Epithelial cell of prostate (primary cell): ENCODE measurements at places on chromosomes 2 and 18.

GRCh38 chr2:127597984-127598380 lies 48.0 kb upstream of the GPR17 start:
- DNase-seq = peak; percentile 22

GRCh38 chr18:54607213-54608027 lies 16.4 kb downstream of the DYNAP start:
- peak; percentile 95 for DNase-seq

DNA sequence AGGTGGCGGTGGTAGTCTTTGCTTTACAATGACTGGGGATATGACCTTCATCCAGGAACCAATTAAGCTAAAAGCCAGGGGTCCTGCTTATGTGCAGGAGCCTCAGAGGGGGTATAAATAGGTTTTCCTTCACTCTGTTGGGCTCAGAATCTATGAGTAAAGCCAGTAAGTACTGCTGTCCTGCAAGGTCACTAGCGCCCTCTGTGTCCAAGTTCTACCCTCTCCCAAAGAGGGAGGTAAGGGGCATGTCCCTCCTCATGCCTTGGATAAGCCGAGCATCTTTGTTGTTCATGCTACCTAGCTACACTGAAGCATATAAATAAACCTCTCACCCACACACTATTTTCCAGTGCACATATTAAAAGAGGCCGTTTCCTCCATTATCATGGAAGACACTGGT lies 79.4 kb downstream of the SPRED2 start:
- no peak for DNase-seq

DNA sequence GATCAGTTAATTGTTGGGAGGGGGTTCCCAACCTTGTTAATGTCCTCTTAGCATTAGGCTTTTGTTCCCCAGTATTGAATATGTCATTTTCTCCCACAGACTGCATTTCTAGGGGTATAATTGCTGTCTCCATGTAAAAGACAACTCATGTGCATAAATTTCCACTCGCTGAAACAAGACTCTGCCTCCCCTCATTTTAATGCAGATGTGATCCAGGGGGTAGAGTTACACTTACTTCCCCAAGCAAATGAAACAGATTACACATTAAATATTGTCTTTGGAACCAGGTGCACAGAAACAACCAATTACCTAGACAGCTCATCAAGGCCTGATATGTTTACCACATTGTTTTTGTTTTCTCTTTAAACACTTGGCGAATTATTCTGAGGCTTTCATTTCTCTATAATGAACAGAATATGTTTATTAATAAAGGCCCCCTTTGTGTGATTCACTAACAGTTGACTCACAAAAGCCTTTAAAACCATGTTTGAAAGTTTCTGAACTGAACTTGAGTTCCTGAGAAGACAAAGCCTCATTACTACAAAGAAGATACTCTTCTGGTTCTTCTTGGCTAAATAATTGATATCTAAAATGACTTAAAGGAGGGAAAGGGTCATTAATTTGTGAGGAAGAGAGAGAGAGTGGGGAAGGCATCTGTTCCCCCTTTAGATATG lies 15.0 kb upstream of the ACVR1 start:
- no peak for DNase-seq

DNA sequence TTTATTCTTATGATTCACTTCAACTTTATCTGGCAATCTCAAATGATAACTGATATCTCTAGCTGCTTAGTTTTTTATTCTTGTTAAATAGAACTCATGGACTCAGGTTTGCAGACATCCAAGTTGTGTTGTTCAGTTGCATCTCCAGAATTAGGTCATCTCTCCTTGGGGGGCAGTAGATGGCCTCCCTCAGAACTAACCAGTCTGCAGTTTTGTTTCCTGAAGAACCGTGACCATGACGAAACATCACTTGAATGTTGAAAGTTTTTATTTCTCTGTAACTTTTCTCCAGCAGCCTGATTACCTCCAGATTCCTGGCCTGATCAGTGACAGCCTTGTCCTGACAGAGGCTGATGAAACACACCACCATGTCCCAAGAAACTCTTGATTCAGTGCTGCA lies 321.5 kb downstream of the GALNT13 start:
- DNase-seq = no peak

DNA sequence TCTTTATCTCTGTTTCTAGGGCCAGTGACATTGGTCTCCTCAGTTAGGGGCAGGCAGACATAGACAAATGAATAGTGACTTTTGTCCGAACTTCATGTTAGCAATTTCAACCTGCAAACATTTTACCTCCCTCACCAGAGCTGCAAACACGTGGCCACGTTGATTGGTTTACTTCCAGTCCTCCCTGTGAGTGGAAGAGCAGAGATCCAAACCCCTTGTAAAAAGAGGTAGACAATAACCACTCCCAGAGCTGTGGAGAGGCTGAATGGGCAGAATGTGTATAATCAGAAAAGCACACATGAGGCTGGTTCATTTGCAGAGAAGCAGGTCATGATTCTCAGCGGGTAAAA lies 31.1 kb downstream of the CTIF start:
- DNase-seq = no peak

GRCh38 chr2:129085386-129085785 lies 766.7 kb upstream of the HS6ST1 start:
- DNase-seq = no peak

- no peak for DNase-seq
Measured at GRCh38 chr2:36677386-36677785, 19.1 kb upstream of the VIT start.

- no peak for DNase-seq
Measured at GRCh38 chr2:42232024-42232423, 62.9 kb downstream of the EML4 start.

GRCh38 chr2:204360218-204361007 lies 184.9 kb upstream of the PARD3B start:
- no peak for DNase-seq

GRCh38 chr2:235745597-235745996 lies 251.8 kb downstream of the AGAP1 start:
- peak; percentile 46 for DNase-seq

- DNase-seq = no peak
Measured at GRCh38 chr18:9995631-9996030, 81.8 kb downstream of the VAPA start.

GRCh38 chr2:236576087-236576486 lies 6.5 kb downstream of the ACKR3 start:
- DNase-seq = no peak

DNA sequence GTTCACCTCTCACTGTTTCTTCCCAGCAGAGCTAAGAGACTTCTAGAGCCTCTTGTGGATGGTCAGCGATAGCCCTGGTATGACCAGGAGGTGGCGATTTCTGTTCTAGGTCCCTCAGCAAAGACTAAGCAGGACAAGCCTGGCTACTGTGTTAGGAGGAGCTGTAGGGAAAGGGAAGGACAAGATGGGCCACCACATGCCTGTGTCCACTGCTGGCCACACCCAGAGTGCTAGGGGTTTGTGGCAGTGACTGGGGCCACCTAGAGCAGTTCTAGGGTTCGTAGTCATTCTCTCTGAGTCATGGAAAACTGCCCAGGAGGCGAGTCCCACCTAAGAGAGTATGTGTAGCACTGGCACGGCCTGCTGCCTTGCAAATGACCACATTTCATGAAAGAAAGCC lies 179.4 kb downstream of the ALPK2 start:
- DNase-seq = no peak

- DNase-seq = no peak
Measured at GRCh38 chr2:223944166-223944702, 901 bp downstream of the WDFY1 start.

DNA sequence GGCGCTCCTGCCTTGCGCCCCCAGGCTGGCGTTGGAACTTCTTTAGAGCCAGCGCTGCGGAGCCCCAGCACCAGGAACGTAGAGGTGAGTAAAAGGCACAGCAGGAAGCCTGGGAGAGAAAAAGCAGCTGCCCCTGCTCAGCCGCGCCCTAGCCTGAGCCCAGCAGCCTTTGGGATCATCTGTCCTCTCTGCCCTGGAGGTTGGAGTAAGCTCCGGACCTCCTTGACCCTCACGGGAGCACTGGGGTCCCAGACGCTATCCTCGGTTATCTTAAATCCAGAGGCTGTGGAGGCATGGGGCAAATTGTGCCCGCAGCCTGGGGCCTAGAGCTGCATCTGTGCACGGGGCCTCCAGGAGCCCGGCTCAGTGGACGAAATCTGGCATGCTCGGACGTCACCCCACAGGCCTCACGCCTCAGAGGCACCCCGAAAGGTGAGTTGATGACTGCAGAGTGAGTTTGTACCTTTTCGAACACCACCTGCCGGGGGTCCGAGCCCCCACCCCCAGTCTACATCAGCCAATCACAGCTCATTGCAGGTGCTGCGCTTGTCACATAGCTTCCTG lies 1.6 kb upstream of the SLC66A2 start:
- no peak for DNase-seq

- DNase-seq = no peak
Measured at GRCh38 chr18:32509111-32509510, 38.4 kb upstream of the GAREM1 start.

- DNase-seq = no peak
Measured at GRCh38 chr2:84906108-84906899, 848 bp downstream of the TMSB10 start.

DNA sequence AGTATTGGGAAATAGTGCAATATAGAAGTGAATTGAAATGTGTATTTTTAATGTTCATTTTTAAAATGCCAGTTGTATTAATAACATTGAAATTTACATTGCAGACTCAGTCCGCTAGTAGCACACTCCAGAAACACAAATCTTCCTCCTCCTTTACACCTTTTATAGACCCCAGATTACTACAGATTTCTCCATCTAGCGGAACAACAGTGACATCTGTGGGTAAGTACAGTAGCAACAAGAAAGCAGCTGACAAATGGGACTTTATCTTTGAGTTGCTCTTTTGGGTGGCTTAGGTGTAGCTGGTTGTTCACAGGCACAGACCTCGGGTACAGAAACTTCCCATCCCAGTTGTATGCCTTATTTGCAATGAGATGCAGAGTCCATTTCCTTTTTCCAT lies 118.2 kb upstream of the IL1R2 start:
- DNase-seq = no peak

DNA sequence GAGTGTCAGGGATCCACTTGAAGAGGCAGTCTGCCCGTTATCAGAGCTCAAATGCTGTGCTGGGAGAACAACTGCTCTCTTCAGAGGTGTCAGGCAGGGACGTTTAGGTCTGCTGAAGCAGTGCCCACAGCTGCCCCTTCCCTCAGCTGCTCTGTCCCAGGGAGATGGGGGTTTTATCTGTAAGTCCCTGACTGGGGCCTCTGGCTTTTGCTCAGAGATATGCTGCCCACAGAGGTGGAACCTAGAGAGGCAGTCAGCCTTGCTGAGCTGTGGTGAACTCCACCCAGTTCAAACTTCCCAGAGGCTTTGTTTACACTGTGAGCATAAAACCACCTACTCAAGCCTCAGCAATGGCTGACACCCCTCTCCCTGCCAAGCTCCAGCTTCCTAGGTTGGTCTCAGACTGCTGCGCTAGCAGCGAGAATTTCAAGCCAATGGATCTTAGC lies 38.1 kb downstream of the PLEK start:
- DNase-seq = no peak

DNA sequence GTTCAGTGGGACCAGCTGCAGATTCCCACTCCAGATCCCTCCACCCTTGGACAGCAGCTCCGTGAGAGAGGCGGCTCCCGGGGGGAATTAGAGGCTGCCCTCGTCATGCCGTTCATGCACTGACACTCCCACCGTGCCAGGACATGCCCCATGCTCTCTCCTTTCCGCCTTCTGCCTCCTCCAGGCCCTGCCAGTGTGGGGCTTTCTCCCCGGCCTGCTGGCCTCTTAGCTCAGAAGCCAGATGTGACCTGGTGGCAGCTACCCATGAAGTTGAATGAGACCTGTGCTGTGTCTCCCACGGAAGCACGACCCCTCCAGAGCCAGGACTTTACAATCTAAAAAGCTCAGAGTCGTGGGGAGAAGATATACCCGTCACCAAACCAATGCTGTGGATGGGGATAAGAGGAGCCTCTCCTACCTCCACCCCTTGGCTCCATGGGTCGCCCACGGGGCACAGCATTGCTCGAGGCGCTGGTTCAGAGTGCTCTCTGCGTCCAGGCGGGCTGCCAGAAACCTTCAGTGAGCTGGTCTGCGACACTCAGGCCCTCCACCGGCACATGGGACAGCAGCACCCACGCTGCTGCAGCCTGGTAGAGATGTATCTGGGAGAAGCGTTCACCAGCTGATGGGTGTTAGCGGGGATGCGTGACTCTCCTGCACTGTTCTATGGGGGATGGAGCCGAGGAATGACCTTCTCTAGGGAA lies 111.0 kb upstream of the GPC1 start:
- DNase-seq = no peak

DNA sequence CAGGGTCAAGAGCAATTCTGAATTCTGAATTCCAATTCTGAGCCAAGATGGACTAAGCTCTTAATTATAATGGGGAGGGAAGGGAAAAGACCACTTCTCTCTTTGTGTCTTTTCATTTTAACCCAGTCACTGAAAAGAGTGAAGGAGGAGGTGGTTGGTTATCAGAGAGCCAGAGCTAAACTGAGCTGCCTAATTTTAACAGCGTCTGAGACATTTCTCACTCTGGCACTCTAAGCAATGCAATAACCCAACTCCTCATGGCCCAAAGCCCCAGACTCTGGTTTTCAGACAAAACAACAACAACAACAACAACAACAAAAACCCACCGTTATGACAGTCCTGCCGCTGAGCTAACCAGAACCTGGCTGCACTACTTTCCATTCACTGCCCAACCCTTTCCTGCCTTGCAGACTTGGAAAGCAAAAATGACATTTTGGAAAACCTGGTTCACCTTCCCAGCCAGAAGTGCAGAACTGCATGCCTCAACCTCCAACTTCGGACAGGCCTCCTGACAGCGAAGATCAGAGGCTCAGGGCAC lies 1.0 kb downstream of the CHST10 start:
- DNase-seq = no peak
